CD4-positive, alpha-beta T cell treated with Interleukin-6 for 4 hours (primary cell): ENCODE measurements at places on chromosomes 13 and 19.

GRCh38 chr13:73662833-73663232 lies 471.4 kb downstream of the KLF12 start:
- DNase-seq, result no peak

GRCh38 chr19:11125994-11126685 lies 29.4 kb downstream of the SPC24 start:
- peak; percentile 84 for DNase-seq

DNA sequence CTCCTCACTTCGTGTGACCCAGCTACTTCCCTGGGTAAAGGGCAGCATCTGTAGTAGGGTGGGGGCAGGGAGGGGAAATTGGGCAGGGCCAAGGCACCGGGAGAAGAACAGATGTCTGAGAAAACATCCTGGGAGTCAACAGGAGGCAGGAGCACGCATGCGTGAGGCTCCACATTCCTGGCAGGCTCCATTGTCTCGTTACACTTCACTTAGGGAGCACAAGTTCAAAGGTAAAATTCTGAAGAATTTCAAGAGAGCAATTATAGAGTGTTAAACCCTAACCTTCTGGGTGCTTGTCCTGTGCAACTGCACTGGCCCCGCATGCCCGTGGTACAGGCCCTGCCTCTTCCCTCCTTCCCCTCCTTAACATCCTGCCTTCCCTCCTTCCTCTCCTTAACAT lies 79.6 kb upstream of the POMP start:
- no peak for DNase-seq

GRCh38 chr13:92315265-92315664 lies 911.3 kb upstream of the GPC6 start:
- no peak for DNase-seq

DNA sequence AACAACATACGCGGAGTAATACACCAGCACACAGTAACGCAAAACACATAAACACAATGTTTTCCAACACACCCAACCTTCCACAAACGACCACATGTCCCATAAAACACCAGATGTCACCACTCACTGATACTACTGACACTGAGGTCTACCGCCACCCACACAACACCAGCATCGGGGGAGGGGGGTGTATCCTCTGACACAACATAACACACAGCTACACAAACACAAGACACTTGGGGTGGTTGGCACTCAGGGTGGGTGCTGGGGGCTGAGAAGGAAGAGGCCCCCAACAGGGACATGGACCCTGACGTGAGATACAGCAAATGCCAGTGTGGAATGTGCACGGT lies 1.5 kb upstream of the KCNN4 start:
- DNase-seq, result no peak

- DNase-seq, result no peak
Measured at GRCh38 chr13:91768746-91769145, 370.3 kb downstream of the GPC5 start.

DNA sequence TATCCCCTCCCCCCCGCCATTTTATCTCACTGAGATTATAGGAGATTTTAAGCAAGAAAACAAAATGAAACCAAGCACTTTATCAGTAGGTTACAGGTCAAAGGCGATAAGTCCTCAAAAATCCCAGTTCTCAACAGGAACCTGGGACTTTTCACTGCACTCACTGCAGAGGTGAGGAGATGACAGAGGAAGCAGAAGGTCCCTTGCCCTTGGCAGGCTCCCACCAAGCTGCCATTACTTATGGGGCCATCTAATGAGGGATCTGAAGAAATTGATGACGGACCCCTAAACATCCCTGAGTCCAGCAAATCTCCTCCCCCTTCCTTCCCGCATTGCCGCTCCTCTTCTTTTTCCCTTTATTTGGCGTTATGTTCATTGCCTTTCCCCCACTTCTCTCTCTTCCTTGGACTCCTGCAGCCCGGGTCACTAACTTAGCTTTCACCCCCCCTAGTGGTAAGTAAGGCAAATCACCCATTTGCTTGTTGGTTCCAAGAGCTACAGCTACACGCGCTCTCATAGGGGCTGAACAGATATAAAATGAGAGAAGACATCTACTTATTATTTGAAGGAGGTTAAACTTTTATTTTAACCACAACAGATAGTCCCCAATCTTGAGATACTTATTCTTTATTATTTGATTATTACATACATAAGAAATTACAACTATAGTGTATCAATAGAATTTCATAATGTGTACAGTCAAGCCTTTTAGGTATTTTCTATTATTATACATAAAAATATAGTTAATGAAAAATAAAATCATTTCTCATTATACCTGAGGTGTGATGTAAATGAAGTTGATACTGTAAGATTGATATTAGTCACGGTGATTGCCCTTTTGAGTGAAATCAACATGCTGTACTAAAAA lies 52.0 kb upstream of the ARGLU1 start:
- no peak for DNase-seq

GRCh38 chr13:41085961-41086585 lies 24.8 kb downstream of the WBP4 start:
- DNase-seq, result no peak

DNA sequence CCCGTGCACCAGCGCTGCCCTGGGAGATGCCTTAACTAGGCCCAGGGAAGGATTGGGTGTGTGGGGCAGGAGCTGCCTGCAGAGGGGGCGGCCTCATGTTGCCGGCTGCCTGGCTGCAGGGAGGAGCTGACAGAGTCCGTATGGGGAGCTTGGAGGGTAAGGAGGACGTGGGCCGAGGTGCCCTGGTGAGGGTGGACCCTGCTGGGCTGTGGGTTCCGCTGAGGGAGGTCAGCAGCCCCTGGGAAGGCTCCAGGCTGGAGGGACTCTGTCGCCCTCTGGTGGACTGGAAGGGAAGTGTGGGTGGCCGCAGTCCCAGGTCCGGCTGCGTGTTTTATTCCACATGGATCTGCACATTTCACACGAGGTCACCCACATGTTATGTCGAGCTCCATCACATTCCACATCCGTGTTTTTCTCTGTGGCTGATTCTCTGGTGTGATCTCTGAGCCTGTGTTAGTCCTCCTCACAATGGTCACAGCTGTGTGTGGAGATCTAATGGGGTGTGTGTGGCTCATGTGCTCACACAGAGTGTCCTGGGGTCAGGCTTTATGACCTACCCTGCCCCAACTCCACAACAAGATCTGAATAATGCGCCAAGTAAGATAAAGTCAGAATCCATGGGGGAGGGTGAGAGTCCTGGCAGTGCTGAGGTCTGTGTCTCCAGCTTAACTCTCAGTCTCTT lies 1.8 kb upstream of the CEACAM8 start:
- DNase-seq, result peak; percentile 45

DNA sequence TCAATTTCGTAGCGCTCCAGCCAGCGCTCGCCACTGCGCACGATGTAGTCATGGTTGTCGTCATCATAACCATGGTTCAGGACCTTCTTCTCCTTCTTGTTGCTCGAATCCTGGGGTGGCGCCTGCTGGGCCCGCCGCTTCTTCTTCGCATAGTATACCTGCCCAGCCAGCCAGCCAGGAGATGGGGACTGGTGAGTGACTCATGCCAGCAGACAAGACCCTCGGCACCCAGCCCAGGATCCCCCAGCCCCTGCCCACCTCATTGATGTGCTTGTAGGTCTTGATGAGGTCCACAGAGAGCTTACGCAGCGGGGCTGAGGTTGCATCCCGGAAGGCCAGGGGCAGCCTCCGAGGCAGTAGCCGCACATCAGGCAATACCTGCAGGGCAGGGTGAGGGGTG lies 3.6 kb downstream of the DYRK1B start:
- no peak for DNase-seq

GRCh38 chr13:43611281-43612273 lies 175.2 kb downstream of the ENOX1 start:
- no peak for DNase-seq

DNA sequence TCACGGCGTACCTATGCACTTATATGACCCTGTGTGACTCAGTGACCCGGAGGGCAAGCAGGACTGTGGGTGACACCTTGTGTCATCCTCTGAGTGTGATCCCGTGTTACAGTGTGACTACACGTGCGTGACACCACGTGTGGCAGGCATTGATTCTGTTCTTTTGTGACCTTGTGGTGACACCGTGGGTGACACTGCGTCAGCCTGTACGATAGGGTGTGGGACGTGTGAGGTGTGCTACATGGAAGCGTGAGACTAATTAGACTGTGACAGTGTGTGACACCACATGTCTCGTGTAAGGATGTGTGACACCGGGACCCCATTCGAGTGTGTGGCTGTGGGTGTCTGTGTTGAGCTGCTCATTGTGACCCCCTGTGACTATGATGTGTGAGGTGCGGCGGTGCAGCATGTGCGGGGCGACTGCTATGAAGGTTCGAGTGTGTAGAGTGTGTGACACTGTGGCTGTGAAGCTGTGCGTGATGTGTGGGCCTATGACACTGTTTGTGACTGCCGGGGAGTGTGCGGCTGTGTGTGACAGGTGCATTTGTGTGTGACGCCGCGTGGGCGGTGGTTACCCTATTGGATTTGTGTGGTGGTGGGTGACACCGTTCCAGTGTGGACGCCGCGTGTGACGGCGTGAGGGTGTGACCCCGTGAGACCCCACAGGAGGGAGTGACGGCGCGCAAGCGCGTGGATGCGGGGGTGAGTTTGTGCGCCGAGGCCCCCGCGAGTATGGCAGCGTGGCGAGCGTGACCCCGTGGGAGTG lies 399 bp upstream of the SPTBN4 start:
- peak; percentile 36 for DNase-seq

- no peak for DNase-seq
Measured at GRCh38 chr19:13861392-13861713, 15.6 kb upstream of the NANOS3 start.

DNA sequence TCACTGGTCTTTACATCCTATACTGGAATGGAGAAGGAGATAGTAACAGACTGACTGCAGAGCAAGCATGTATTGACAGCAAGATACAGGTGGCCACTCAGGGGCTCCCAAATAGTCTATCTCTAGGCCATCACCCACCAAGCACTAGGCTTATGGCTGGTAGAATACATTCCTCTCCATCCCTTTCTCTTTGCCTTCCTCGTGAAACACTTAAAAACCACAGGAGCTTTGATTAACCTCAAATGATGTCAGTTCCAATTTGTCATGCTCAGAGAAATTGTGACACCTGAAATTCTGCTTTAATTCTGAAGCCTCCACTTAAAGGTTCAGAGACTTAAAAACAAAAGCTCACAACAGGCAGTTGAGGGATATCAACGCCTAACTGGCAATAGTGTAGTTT lies 17.2 kb downstream of the ENOX1 start:
- DNase-seq, result no peak
